ENCODE measurements at places on chromosomes 3 and 15.

DNA sequence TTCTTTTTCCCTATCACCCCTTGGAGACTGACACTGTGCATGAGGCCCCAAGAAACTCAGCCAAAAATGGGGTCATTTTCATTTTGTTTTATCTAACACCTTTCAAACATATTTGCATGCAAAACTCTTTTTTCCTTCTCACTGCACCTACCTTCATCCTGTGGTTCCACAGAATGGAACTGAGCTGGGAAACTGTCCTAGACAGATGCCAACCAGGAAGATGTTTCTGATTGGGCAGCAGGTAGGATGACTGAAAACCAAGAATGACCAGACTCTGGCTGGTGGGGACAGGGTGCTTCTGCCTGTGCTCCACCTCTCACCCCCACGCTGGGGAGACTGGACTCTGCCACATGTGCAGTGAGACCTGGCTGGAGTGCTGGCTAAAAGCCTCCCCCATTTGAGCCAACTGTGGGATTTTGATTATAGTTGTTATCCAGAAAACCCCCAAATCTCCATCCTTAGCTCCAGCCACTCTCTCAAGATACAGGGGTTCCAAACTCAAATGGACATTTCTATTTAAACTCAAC is 5.2 kb downstream of the PPIB start:
- no peak for DNase-seq

DNA sequence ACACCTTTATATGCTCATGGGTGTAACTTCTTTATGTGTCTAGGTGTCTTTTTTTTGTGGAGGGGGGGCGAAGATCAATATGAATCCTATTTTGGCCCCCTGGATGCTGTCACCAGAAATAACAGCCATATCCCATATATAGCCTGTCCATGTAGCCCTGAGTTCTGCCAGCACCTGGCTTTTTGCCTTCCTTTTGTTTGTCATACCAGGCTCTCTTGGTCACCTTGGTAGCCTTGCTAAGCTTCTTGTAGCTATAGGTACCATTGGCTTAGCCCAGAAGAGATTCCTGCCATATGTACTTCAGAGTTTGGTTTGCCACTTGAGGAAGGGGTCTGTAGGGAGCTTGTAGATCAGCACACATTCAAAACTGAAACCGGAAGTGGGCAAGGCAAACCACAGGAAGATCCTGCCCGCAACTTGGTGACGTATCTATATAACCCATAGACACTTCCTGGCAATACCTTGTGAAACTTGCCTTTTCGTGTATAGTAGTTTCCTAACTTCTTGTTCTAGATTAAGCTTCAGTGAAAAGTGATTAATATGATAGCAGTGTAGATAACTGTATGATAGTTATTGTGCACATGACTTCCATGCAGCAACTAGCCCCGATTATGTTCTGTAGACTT is 11.9 kb downstream of the RASA2 start:
- DNase-seq: peak; percentile 38

- no peak for DNase-seq
Observed at GRCh38 chr3:150414258-150414657, 6.2 kb downstream of the TSC22D2 start.

GRCh38 chr15:89107984-89108383 is 19.7 kb downstream of the ABHD2 start:
- DNase-seq: no peak

GRCh38 chr15:73872346-73872745 is 1.0 kb upstream of the TBC1D21 start:
- no peak for DNase-seq

Measured in tibial nerve (tissue), 4 donors.